ENCODE measurements at places on chromosomes 4 and X.

- H3K4me1 ChIP-seq: no peaks in the 10 kb centered on the region
- no peaks in the 10 kb centered on the region for H3K27me3 ChIP-seq
- H3K4me3 ChIP-seq: no peak overlapping the region
- no peaks in the 10 kb centered on the region for H3K36me3 ChIP-seq
- no peak overlapping the region for H3K27ac ChIP-seq
Measured at GRCh38 chrX:21305799-21306336, 68.3 kb upstream of the CNKSR2 start.

DNA sequence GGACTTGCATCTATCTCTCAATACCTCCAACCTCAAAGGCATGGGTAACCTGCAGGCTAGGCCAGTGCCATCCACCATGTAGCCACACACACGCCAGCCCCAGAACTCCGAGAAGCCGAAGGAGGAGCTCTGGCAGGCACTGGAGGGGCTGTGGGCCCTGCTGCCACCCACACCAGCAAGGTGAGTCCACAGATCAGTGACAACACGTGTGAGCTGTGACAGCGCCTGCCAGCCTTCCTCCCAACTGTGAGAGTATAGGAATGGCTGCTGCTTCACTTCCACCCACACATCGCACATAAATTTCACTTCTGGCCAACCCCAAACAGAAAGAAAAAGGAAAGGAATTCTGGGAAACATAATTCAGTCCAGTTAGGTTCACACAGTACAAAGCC, 422.6 kb downstream of the BCOR start:
- no peak for DNase-seq
- no peak overlapping the region for H3K27ac ChIP-seq
- peaks cover 28% of the 10 kb centered on the region for H3K27me3 ChIP-seq

- peak; percentile 3 for DNase-seq
- no peak overlapping the region for H3K4me3 ChIP-seq
- no peaks in the 10 kb centered on the region for H3K4me1 ChIP-seq
- H3K27me3 ChIP-seq: no peaks in the 10 kb centered on the region
- no peaks in the 10 kb centered on the region for H3K36me3 ChIP-seq
- no peak overlapping the region for H3K27ac ChIP-seq
Measured at GRCh38 chrX:68254738-68255645, 178.3 kb downstream of the OPHN1 start.

- no peak overlapping the region for H3K27ac ChIP-seq
- H3K4me3 ChIP-seq: no peak overlapping the region
- peak; percentile 3 for DNase-seq
- no peaks in the 10 kb centered on the region for H3K36me3 ChIP-seq
- H3K27me3 ChIP-seq: no peaks in the 10 kb centered on the region
- H3K4me1 ChIP-seq: no peaks in the 10 kb centered on the region
Measured at GRCh38 chrX:40887476-40887875, 152.1 kb upstream of the MED14 start.

DNA sequence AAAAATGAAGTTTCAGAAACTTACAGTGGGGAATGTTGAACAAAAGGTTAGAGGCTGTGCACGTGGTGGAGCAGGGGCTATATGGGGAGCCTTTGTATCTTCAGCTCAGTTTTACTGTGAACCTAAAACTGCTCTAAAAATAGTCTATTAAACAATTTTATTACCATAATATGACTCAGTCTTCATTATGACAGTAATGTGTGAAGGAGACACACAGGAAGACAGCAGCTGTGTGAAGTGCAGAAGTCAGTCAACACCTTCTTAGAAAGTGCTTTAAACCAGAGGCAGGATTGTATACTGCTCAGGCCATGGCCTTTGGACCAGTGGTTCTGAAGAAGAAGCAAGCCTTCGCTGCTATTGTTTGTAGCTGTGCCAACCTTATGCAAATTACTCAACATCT, 89.7 kb downstream of the ARHGAP10 start:
- H3K27ac ChIP-seq: no peak overlapping the region
- no peak overlapping the region for H3K4me3 ChIP-seq
- no peak for DNase-seq
- peaks cover 9% of the 10 kb centered on the region for H3K36me3 ChIP-seq
- H3K27me3 ChIP-seq: no peaks in the 10 kb centered on the region

DNA sequence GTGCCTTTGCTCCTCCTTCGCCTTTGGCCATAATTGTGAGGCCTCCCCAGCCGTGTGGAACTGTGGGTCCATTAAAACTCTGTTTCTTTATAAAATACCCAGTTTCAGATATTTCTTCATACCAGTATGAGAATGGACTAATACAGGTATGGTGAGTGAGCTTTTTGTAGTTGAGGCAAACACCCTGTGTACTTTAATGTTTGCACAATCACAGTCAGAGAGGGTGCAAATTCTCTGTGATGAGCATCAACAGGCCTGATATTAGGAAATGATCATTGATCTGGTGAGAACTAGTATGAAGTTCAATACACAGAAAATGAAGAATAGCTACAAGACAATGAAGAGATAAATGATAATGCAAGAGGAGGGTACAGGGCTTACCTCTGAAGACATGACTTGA, 744.6 kb downstream of the RPA4 start:
- H3K27me3 ChIP-seq: peaks cover 1% of the 10 kb centered on the region
- H3K36me3 ChIP-seq: no peaks in the 10 kb centered on the region
- H3K4me1 ChIP-seq: no peaks in the 10 kb centered on the region
- H3K4me3 ChIP-seq: no peak overlapping the region
- DNase-seq: no peak

DNA sequence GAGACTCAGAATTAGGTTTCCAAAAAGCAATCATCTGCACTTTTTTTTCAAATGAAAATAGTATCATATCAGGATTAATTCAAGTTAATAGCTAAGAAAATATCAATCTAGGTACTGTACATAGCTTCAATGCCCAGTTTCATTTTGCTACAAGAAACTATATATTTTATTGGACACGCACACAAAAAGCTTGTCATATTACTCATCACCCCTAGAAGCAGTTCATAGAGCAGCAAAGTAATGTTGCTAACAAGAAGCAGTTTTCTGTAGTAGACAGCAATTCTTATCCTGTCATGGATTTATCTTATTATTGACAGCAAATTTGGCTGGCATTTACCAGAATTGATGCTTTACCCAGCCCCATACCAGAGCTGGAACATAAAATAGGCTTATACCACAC, 52.3 kb upstream of the LSM6 start:
- H3K4me3 ChIP-seq: no peak overlapping the region
- H3K4me1 ChIP-seq: no peaks in the 10 kb centered on the region

- H3K27ac ChIP-seq: no peak overlapping the region
- no peak overlapping the region for H3K4me3 ChIP-seq
- no peaks in the 10 kb centered on the region for H3K36me3 ChIP-seq
- no peaks in the 10 kb centered on the region for H3K27me3 ChIP-seq
- no peaks in the 10 kb centered on the region for H3K4me1 ChIP-seq
Measured at GRCh38 chrX:133369065-133369464, 46.2 kb downstream of the GPC4 start.

GRCh38 chrX:151790481-151791160, 56.1 kb downstream of the CNGA2 start:
- no peak overlapping the region for H3K4me3 ChIP-seq
- H3K27ac ChIP-seq: no peak overlapping the region
- H3K36me3 ChIP-seq: no peaks in the 10 kb centered on the region
- DNase-seq: no peak
